ENCODE measurements at places on chromosomes 3 and 15. TPM values are rescaled to one million over a fixed set of nuclear protein-coding genes. Genes with fewer than 3 reads are reported as not detected.

Gene SLC7A14
- 0.38 TPM for total RNA-seq

Gene POLR2M
- total RNA-seq, result 225 TPM

Gene ITPR1
- 142 TPM for total RNA-seq

Gene WDR5B
- 5.1 TPM for total RNA-seq

Gene DCUN1D1
- total RNA-seq, result 17.8 TPM

Gene STRIT1
- total RNA-seq, result not detected

Gene LRRC15
- not detected for total RNA-seq

Gene EAF2
- 4.7 TPM for total RNA-seq

Gene SLC22A14
- total RNA-seq, result not detected

Gene OSTN
- not detected for total RNA-seq

Gene AGTR1
- 1.2 TPM for total RNA-seq

Gene NANOGP8
- 1.6 TPM for total RNA-seq

Gene FAM107A
- 21.7 TPM for total RNA-seq

Gene TNIK
- 37.1 TPM for total RNA-seq

Gene ACTC1
- not detected for total RNA-seq

Gene C3orf20
- total RNA-seq, result not detected

Gene BCL2A1
- total RNA-seq, result 21.5 TPM

Gene RLBP1
- not detected for total RNA-seq

Gene CD96
- 15.7 TPM for total RNA-seq

Gene GMPPB
- 38.5 TPM for total RNA-seq

Gene NIPA2
- total RNA-seq, result 79.7 TPM

Gene DISP2
- total RNA-seq, result 1.7 TPM

Gene HESX1
- not detected for total RNA-seq

Gene SLC28A1
- total RNA-seq, result 67.6 TPM

Gene TRIM42
- total RNA-seq, result not detected

Gene ZSCAN2
- 22.3 TPM for total RNA-seq

Gene DLL4
- 11.4 TPM for total RNA-seq

Gene CCR8
- not detected for total RNA-seq

Gene ZNF660
- total RNA-seq, result 1.1 TPM

Gene SYNM
- 16.5 TPM for total RNA-seq

Gene HDAC11
- total RNA-seq, result 17.7 TPM
